PC-3 (cell line): ENCODE measurements at places on chromosomes 7 and 10.

- no peak overlapping the region for H3K4me3 ChIP-seq
- no peak overlapping the region for H3K27ac ChIP-seq
- no peaks in the 10 kb centered on the region for H3K36me3 ChIP-seq
- no peaks in the 10 kb centered on the region for H3K27me3 ChIP-seq
- H3K4me1 ChIP-seq, result no peaks in the 10 kb centered on the region
These were observed 411.1 kb downstream of the GFRA1 start for GRCh38 chr10:115861864-115862263.

DNA sequence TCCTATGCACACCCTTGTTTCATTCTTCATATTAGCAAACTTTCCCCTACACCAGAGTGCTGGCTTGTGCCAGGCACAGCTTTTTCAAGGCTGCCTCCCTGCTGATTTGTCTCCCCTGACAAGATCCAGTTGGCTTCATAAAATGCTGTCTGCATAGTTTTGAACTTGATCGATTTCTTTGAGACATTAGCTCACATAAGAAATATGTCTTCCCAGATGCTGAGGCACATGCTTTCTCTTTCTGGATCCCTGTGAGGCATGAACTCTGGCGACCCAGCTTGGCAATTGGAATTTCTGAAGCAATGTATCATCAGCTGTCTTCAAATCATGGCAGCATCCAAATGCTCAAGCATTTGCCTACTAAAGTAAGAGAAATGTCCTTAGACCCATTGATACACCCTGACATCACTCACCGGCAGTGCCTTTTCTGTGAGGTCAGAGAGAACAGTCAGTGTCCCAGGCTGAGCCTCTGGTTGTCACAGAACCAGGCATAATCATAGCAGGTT lies 616.4 kb upstream of the GHITM start:
- no peaks in the 10 kb centered on the region for H3K36me3 ChIP-seq
- no peak overlapping the region for H3K4me3 ChIP-seq
- no peaks in the 10 kb centered on the region for H3K27me3 ChIP-seq
- no peak overlapping the region for H3K27ac ChIP-seq

DNA sequence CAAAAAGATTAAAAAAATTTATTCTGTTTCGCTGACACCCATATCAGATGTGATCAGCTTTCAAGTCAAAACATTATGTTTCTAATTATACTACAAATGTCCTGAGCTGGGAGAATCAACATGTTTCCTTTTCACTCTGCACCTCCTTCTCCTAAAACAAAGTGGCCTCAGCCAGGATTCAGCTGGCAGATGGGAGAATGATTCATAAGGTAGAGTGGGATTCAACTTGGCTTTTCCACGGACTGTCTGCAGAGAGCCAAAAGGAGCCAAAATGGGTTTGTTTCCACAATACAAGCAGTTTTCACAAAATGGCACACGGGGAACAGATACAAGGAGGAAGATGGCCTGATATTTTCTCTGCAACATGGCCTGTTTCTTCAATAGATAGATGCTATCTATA lies 376.5 kb upstream of the PRKCQ start:
- H3K4me1 ChIP-seq, result no peaks in the 10 kb centered on the region
- H3K27ac ChIP-seq, result no peak overlapping the region
- DNase-seq, result no peak
- H3K36me3 ChIP-seq, result no peaks in the 10 kb centered on the region
- no peak overlapping the region for H3K4me3 ChIP-seq
- no peaks in the 10 kb centered on the region for H3K27me3 ChIP-seq

GRCh38 chr7:138324941-138325340 lies 135.1 kb upstream of the TRIM24 start:
- no peaks in the 10 kb centered on the region for H3K36me3 ChIP-seq
- DNase-seq, result no peak
- no peak overlapping the region for H3K4me3 ChIP-seq
- H3K27me3 ChIP-seq, result no peaks in the 10 kb centered on the region
- H3K27ac ChIP-seq, result no peak overlapping the region

DNA sequence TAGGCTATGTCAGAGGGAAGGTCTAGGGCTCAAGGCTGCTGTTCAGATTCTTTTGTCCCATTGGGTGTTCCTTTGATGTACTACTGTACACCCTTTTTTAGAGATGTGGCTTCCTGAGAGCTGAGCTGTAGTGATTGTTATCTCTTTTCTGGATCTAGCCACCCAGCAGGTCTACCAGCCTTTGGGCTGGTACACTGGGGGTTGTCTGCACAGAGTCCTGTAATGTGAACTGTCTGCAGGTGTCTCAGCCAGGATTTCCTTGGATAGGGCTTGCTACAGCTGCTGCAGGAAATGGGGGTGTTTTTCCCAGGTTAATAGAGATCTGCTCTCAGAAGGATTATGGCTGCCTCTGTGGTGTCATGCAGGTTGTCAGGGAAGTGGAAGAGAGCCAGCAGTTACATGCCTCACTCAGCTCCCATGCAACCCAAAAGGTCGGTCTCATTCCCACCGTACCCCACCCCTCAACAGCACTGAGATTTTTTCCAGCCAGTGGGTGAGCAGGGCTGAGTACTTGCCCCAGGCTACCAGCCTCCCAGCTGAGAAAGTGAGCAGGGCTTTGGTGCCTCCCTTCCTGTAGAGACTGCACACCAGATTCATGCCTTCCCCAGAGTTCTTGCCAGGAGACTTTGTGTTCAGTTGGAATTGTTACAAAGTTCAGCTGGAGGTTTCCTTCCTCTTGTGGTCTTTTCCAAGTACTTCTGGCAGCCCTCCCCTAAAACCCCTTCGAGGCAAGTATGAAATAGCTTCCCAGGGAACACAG lies 63.3 kb downstream of the ZNF107 start:
- H3K27me3 ChIP-seq, result no peaks in the 10 kb centered on the region
- no peak overlapping the region for H3K27ac ChIP-seq
- no peaks in the 10 kb centered on the region for H3K36me3 ChIP-seq
- no peak for DNase-seq
- H3K4me1 ChIP-seq, result no peaks in the 10 kb centered on the region
